Large intestine (tissue), 12 donors: ENCODE measurements at places on chromosomes 4 and X. TPM values are rescaled to one million over a fixed set of nuclear protein-coding genes. Genes with fewer than 3 reads are reported as not detected.

- DNase-seq = no peak
Observed at GRCh38 chr4:8009097-8009496, 69.4 kb upstream of the AFAP1 start.

DNA sequence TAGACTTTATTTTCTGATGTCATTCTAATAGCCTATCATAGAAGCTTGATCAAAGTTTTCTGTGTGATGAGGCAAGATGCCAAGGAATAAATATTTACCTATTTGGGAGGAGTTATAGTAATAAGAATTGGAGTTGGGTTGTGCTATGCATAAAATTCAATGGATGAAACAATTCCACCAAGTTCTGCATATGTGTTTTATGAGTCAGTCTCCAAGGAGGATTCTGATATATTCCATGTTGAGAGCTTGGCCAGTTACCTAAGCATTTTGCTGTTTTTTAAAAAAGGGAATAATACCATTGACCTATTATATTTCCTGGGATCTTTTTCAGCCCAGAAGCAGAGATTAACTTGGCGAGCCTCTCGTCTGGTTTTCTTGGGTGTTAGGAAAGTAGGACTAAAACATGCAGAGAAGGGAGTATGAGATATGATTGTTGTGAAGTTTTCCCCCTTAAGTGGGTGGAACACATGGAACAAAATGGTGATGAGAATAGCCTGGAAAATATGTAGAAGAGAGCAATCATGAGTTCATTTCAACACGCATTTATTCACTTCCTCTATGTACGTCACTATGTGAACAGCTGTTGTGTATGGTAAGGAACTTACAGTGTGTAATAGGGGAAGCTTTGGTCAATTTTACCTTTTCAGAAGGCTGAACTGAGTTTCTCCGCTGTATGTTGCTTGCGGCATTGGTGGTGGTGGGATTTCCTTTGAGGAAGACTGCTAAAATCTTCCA, 39.2 kb downstream of the POLA1 start:
- DNase-seq = no peak

DNA sequence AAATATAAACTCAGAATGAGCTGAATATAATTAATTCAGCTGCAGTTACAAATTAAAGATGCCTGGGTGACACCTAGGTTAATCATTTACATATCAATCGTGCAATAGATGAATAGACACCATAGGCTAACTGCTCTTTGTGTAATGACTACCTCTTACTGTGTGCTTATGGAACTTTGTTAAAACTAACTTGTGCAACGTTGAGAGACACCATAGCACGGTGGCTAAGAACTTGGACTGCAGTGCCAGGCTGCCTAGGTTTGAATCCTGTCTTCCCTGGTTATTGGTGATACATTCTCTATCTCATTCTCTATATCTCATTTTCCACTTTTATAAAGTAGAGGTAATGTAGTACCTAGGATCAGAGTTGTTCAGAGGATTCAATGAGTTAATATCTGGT, 46.9 kb downstream of the SMAD1 start:
- DNase-seq = no peak

DNA sequence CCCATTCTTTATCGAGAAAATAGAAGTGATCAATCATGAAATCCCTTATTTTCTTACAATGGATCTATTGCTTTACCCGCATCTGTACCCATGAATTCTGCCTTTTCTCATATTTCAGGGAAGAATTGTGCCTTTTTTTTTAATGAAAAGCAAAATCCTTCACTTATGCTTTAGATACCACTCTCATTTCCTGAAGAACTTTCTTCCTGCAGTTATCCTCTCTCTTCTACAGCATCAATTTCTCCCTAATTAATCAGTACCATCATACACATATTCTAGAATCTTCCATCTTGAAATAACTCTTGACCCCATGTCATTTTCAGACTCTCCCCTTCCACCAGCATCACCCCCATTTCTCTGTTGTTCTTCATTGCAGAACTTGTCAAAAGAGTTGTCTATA, 26.6 kb downstream of the ARL9 start:
- DNase-seq = no peak

GRCh38 chr4:84968925-84969324, 2.4 kb upstream of the WDFY3 start:
- DNase-seq = no peak

DNA sequence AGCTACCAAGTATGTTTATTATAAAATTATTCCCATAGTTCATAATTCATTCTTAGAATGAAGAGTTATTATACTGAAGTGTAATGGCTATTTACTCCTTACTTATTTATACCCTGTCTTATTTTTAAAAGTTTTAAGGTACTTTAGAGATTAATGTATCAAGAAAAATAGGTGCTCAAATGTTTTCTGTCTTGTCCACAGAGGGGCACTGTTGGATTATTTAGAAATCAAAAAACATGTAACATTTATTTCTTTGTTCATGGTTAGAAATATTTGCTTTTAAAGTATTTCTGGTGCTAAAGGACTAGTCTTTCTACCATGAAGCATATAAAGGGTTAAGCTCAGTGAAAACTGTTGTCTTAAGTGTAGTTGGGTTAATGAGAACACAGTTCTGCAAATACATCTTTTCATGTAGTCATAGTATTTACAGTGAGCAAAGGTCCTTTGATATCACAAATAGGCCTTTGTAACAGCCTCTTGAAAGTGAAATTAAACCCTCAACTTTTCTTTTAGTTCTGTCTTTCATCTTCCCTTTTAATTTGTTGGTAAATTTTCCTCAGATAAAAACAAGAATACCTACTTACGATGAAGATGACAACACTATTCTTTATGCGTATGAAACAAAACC, 7.7 kb downstream of the SCML1 start:
- DNase-seq = peak; percentile 2

- no peak for DNase-seq
Observed at GRCh38 chr4:183349673-183350072, 27.4 kb upstream of the CLDN24 start.

DNA sequence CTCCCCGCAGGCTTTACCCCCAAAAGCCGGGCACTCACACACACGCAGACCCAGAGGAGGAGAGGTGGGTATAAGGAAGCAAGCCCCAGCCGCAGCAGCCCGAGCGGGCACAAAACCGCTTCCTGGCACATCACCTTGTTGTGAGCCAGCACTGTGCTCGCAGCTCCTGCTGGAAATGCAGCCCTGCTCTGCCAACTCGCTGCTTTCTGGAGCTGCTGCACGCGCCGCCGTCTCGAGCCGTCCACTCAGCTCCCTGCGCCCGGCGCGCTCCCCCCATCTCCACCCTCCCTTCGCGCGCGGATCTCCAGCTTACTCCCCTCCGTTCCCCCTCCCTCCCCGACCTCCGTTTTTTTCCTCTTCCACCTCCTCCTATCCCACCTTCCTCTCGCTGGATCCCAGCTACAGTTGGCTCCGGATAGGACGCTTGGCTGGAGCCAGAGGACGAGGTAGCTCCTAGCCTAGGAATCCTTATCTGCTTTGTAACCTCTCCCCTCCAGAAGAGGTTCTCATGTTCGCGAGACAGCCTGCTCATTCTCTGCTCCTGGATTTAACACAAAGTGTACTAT, at the start of gene SPOCK3:
Gene SPOCK3 (minus strand): TSS at position 179 of the 566 bp plus-strand sequence.
- DNase-seq = peak; percentile 31

DNA sequence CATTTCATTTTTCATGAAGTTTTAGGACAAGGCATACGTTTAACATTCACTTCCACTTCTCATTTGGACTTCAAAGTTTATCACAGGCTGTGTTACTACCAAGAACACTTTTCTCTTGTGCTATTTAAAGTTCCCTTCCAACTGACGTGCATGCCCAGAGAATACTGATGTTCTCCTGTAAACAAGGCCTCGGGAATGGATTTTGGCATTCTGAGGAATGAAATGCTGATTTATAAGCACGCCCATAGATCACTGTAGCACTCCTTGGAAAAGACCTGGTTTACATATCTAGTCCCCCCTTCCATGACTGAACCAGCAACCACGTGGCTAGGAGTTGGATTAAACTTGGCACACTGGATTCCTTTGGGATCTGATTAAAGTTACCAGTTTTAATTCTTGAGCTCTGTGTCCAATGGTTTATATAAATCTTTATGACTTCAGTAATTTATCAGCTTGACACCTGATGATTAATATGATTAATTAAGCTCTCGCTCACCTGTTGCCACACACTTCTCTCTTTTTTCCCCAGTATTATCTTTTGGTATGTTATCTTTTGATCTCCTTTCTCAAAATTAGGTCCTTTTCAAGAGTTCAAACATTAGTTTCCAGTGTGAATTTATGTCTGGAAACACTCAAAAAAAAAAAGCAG, 122.4 kb upstream of the HAND2 start:
- peak; percentile 20 for DNase-seq

GRCh38 chr4:41525129-41525528, 12.8 kb upstream of the LIMCH1 start:
- DNase-seq = no peak

- no peak for DNase-seq
Observed at GRCh38 chrX:133403984-133404383, 11.3 kb downstream of the GPC4 start.

DNA sequence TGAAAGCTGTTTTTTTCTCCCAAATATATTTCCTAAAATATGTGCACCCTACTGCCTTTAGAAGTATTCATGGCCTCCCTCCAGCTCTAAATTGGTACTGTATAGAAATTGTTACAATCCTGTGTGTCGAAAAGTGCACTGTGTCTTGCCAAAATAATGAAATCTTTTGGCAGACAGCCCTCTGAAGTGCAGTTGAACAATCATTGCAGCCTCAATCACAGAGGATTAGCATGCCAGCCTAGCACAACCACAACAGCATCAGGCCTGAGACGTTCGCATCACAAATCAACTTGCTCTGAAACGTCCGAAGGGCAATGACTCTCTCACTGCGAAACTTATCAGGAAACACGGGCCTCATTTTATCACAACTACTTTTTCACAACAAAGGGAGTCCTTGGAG, 99.0 kb downstream of the ANOS1 start:
- no peak for DNase-seq

- DNase-seq = no peak
Observed at GRCh38 chr4:73844806-73845205, 8.3 kb upstream of the PF4V1 start.

- DNase-seq = no peak
Observed at GRCh38 chr4:26233350-26233749, 87.5 kb upstream of the RBPJ start.

DNA sequence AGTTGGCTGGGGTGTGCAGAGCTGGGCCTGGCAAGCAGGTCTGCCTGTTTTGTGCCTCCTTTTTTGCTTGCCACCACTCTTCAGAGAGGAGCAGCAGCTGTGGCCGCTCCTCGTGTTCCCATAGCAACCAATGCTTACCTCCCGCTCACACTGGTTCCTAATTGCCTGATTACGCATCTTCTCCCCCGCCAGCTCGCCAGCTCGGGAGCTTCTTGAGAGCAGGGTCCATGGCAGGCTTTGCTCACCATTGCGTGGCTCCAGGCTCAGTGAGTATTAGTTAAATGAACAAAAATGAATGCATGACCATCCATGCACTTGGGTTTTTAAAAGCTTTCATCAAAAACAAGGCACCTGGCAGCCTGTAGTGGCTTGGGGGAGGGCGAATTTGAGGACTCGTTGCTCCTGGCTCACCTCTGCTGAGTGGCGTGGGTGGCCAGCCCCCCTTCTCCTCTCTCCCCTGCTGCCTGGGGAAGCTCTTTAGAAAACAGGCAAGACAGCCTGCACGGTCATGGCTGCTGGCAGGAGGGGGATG, 14.2 kb upstream of the PJA1 start:
- DNase-seq = peak; percentile 18

DNA sequence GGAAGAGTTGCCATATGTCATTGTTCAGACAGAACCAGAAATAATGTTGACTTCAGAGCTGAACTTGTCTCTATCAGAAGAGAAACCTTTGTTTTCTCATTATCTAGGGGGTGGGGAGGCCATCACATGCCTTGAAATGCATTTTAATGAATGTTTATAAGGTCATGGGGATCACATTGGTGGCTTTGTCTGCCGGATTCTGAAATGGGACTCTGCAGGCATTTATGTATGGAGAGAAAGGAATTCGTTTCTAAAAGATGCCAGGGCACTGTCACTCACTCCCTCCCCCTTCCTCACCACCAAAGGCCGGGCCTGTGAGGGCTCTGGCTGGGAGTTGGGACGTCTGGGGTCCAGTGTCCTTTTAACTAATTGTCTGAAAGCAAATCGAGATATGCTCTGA, 102.2 kb downstream of the MAMLD1 start:
- DNase-seq = no peak

- DNase-seq = no peak
Observed at GRCh38 chr4:23084559-23085248, 392.0 kb downstream of the GBA3 start.

DNA sequence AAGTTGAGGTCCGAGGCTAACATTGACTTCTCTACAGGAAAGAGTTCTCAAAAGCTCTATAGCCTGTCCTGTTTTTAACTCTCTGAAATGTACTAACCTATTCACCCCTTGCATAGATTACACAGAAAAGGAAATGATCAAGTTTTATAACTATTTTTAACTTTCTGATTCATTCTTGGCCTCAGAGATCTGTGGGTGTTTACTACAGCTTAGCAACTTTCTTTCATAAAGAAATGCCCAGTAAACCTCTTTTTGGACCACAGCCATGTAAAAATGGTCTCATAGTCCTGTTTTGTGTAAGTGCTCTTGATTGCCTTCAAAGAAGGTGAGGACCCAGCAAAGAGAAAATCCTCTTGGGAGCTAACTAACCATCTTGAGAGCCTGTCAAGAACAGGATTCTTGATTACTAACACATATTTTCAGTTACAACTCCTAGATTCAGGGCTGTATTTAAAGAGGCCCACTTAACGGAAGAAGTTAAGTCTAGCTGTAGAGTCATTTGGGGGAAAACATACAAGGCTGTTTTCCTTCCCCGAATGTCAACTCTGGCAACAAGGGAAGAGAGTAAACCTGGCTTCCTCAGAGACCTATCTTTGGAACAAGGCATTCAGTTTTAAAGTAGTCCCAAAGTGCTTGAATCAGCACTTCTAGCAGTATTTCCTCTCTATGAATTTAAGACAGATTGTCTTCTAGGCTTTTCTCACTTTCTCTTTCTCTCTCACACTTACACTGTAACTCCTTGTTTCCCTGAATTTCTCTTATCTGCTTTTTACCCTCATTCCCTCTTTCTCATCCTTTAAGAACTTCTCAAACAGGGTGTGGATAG, 78.2 kb downstream of the IL21 start:
- no peak for DNase-seq

DNA sequence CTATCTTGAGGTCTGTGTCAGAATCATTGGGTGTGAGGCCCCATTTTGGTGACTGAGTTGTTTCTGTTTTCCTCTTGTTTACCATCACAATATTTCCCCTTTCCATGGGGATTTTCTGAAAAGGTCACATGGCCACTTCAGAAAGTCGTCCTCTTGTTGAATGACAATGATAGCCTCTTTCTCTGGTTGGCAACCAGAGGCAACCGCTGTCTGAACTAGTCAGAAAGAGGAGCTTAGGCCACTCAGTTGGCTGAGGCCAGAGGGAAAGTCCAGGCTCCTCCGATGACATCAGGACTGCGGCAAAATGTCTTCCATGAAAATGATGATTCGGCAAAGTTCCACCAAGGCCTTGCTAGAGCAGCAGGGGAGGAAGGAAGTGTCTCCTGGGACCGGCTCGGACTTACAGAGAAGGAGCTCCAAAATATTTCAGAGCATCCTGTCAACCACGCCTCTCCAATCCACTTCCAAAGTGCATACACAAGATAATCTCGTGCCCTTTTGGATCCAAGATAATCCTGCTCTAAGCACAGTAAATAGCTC, 19.1 kb upstream of the RBM47 start:
- no peak for DNase-seq

The ARR3 gene
- polyA plus RNA-seq = 0.43 TPM

The SMIM10L2A gene
- polyA plus RNA-seq = 4.4 TPM

The GPM6B gene
- 11.5 TPM for polyA plus RNA-seq

The SPRY1 gene
- polyA plus RNA-seq = 97.7 TPM

The PAK3 gene
- 2.2 TPM for polyA plus RNA-seq

The PF4V1 gene
- 0.24 TPM for polyA plus RNA-seq

The TCEAL5 gene
- 6.2 TPM for polyA plus RNA-seq

The ASB9 gene
- 3.8 TPM for polyA plus RNA-seq

The ANK2 gene
- 50.4 TPM for polyA plus RNA-seq

The LEF1 gene
- 8.5 TPM for polyA plus RNA-seq

The LETM1 gene
- polyA plus RNA-seq = 27.4 TPM
